ENCODE measurements at places on chromosomes 2 and 18.

GRCh38 chr2:38323623-38324022, 53.5 kb downstream of the ATL2 start:
- no peak for DNase-seq

GRCh38 chr18:820591-821165, 8.6 kb upstream of the YES1 start:
- no peak for DNase-seq

DNA sequence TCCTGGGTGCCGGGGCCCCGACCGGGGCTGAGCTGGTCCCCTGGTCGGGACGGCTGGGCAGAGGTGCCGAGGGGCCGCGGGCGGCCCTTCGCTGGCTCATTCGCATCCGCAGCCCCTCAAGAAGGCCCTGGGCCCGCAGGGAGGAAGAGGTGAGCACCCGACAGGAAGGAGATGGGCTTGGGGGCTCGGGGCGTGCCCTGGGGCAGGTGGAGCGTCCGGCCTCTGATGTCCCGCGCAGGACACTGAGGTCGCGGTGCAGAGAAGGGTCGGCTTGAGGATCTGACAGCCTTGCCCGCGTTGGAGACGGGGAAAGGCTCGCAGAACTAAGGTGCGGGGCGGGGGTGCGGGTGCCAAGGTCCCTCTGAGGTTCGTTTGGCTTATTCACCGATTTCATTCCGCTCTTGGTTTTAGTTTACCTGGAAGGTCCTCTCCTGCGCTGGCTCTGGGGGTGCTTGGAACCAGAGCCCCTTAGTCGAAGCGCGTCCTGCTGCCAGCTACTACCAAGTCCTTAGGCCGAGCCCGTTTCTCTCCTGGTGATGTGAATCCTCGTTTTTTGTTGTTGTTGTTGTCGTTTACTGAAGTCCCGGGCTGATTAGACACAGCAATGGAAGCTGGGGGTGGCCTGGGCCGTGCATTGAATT, 18.9 kb upstream of the CD8A start:
- DNase-seq: no peak

DNA sequence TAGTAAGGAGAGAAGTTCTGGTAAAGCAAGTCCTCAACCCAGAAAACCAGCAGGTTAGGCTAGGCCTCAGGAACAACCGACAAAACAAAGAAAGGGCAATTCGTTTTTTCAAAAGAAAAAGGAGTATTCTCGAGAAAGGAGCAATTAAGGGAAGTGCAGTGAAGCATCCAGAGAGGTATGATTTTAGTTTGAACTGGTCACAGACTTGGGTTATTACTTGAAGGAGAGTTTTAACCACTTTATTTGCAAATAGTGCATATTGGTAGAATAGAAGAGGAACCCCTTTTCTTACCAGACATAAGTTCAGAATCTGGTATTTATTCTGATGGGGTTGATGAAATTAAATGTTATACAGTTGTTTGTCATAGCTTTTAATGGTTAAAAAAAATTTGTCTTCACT, 110.0 kb upstream of the GCFC2 start:
- no peak for DNase-seq

GRCh38 chr2:213232649-213233437, 51.4 kb upstream of the SPAG16 start:
- no peak for DNase-seq

DNA sequence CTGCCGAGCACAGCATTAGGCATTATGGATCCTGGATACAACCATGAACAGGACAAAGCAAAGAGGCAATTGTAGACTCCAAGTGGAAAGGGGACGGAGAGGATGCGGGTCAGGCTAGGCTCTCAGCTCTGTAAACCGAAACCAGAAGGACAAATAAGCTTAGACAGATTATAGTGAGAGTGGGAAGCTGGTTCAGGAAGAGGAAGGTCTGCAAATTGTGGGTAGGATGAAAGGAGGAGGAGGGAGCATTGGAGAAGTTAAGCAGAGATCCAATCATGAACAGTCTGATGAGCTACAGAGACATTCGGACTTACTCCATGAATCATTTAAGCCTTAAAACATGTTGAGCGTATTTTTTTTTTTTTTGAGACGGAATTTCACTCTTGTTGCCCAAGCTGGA, 3.0 kb downstream of the MSH6 start:
- peak; percentile 74 for DNase-seq

GRCh38 chr2:43025709-43026295, 200.6 kb downstream of the ZFP36L2 start:
- peak; percentile 42 for DNase-seq

- no peak for DNase-seq
These were observed 22.8 kb upstream of the LRP1B start for GRCh38 chr2:142153601-142154000.

GRCh38 chr18:42893977-42894376, 221.5 kb downstream of the RIT2 start:
- DNase-seq: no peak

- DNase-seq: no peak
These were observed 173.7 kb downstream of the ZEB2 start for GRCh38 chr2:144346229-144346628.

DNA sequence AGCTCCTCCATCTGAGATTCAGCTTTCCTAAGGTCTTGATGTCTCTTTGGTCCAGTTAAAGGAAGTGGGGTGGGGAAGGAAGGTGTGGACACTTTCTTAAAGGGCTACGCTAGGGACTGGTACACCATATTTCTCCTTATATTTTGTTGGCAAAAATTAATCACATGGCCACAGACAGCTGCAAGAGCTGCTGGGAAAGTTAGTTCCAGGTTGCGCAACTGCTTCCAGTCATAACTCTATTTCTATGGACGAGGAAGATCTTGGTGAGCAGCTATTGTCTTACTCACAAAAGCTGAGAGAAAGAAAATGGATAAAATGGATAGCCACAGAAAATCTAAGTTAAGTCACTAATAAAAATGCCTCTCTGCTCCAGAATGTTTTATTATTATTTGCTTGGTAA, 60.7 kb upstream of the PPM1B start:
- no peak for DNase-seq

DNA sequence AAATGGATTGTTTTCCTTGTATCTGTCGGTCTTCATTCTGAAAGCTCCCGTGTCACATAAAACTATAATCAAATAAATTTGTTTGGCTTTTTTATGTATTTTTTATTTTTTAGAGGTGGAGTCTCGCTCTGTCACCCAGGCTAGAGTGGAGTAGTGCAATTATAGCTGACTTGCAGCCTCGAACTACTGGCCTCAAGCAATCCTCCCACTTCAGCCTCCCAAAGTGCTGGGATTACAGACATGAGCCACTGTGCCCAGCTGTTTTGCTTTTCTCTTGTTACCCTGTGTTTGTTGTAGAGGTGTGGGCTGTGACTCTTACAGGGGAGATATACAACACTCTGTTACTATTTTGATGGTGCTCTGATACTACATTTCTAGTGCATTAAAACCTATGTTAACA, 2.2 kb downstream of the GALM start:
- DNase-seq: no peak

DNA sequence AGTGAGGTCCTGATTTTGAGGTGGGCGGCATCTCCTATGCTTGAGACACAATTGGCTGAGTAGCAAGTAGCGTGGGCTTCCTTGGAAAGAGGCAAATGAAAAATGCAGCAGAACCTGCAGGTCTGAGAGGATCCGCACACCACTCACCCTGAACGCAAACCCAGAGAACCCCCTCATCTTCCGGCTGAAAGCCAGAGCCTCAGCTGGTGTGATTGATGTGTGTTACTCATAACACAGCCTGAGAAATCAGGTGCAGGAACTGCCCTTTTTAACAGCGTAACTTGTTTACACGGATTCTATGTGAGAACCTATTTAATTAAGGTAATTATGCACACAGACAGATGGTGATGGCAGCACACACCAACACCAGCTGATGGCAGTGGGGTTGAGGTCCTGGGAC, 123.4 kb downstream of the MRO start:
- DNase-seq: no peak

GRCh38 chr2:237866101-237866621, 6.7 kb downstream of the RAMP1 start:
- DNase-seq: no peak

DNA sequence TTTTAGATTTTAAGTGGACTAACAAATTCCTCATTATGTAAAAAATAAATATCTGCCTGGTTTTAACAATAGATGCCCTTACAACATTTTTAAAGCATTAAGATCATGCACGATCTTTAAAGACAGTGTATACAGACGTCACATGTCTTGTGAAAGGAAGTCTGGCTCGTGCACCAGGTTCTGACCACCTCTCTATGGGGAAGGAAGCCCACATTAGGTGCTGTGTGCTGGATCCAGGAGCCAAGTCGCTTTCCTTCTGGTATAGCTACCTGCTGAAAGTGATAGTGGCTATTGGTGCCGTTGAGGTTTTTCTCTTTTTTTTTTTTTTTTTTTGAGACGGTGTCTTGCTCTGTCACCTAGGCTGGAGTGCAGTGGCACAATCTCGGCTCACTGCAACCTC, 116.5 kb downstream of the NCK2 start:
- DNase-seq: no peak

GRCh38 chr2:160175169-160176134, 24.6 kb downstream of the ITGB6 start:
- no peak for DNase-seq
